T follicular helper cell (primary cell): ENCODE measurements at places on chromosomes 1 and 21.

DNA sequence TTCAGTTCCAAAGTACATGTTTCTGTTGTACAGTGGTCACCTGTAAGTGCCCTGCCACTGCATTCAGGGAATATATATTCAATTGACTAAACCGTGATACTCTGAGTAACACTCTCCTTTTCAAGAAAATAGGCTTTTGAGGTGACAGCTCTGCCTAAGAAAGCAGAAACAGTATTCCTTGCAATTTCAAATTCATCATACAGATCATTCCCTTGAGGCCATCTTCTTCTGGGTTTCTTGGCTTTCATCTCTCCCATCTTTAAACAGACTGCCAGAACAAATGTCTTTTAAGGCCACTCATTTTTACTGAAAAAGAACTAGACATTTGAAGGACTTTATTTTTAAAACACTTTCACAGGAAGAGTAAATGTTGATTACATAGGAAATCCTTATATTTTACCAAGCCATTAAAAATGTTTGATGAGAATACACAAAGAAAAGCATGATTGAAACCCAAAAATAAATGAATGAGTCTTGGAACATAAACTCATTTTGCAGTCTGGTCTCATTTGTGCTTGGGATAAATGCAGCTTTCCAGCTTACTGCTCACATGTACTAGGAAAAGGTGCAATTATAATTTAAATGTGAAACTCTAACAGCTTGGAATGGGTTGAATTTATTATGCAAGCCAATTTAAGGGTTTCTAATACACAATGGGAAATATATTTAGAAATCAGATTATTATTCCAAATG, 34.7 kb downstream of the PLPPR5 start:
- DNase-seq = no peak

DNA sequence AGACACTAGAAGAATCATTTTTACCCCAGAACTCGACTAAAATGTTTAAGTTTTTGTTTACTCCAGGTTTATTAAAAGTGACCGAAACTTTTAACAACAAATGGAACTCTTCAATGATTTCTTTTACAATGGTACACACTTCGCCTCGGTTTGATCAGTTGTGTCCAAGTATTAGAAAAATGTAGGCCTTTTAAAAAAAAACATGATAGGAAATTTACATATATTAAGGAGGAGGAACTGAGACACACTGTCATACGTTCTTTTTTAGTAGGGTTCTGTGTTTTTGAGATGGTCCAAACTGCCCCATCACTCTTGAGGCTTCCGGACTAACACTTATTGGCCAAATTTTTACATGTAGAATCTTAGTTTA, 1.3 kb downstream of the PRDM2 start:
- no peak for DNase-seq

GRCh38 chr1:20446796-20447195, 39.2 kb downstream of the CAMK2N1 start:
- no peak for DNase-seq

DNA sequence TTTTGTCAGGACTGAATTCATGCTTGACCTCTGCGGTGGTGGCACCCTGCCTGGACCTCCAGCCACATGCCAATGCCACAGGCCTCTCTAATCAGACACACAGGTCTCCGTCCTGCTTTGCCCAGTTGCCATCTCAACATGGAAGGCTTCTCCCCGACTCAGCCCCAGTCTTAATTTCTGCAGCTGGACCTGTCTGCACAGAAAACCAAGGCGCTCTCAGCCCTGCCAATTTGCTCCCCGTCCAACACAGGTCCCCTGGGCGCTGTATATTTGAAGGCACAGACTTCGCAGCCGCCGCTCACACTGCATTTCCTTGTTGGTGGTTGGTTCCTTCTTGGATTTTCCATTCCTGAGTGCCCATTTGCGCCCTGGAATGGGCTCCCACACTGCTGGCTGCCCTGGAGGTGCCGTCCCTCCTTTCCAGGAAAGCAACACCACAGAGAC, 28.0 kb upstream of the PLEKHG5 start:
- no peak for DNase-seq

- DNase-seq = no peak
Observed at GRCh38 chr21:43639470-43640353, 19.6 kb downstream of the HSF2BP start.

DNA sequence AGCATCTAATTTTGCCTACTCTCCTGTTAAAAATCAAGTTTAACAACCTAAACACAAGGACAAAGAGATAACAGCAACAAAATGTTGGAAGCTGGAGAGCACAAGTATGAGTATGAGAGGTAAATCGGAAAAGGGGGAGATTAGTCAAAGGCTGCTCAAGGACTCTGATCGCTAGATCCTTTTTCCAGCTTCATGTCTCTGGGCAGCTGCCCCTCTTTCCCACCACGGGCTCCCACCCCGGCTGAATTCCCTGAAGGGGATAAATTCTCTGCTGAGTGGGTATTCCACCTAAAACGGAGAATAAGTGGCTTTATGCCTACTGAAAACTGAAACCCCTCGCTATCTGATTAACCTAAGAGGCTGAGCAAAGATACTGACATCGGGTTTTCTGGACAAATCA, 696 bp upstream of the CTBS start:
- no peak for DNase-seq

DNA sequence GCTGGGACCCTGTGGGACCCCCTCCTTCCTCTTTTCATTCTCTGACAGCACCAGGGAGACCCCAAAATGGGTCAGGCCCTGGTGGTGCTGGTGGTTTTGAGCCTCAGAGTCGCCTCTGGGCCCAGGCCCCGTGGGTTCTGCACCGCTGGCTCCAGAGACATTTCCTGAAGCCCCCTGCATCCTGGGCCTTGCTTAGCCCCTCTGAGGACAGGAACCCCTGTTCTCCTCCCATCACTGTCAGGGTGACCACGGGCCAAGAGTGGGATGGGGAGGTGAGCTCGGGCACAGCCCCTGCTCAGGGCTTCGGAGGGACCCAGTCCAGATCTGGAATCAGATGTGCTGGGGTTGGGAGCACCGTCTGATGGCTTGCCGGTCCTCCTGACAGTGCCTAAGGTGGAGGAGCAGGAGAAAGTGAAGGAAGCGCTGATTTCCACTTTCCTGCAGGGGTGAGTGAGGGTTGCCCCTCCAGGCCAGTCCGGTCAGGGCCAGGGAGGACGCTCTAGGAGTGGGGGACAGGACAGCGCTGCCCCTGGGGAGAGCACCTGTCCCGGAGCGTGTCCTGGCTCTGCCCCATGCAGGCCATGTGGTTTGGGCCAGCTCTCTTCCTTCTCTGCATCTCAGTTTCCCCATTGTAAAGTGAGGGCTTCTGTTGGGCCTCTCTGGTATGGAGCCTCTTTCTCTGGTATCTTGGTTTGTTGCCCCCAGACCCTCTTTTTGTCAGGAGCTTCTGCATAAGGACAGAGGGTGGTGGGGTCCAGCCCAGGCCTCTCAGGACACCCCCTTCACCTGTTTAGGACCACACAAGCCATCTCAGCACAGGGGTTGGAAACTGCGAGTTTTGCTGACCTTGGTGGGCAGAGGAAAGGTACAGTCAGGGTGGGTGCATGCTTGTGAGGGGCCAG, 71.0 kb downstream of the TRIM11 start:
- no peak for DNase-seq

- no peak for DNase-seq
Observed at GRCh38 chr1:161285521-161285920, 24.2 kb downstream of the MPZ start.

- DNase-seq = no peak
Observed at GRCh38 chr21:44334329-44335030, 4.7 kb downstream of the CFAP410 start.

DNA sequence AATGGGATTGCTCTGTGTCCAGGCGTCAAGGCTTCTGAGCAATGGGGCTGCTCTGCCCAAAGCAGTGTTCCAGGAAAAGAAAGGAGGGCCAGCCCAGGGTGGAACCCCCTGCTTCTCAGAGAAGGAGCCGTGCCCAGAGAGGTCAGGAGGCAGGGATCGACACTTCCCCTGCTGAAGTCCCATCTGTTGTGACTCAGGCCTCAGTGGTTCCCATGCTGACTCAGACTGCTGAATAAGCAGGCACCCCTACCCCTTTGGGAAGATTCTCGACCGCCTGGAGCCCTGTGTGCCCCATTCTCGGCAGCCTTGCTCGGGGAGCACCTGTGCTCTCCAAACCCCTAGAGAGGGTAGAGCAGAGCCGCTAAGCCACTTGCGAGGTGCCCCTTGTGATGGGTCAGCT, 23.9 kb downstream of the PKP1 start:
- DNase-seq = no peak

- DNase-seq = no peak
Observed at GRCh38 chr1:176543360-176544129, 80.6 kb downstream of the PAPPA2 start.
